ENCODE measurements at places on chromosomes 6 and 20. TPM values are rescaled to one million over a fixed set of nuclear protein-coding genes. Genes with fewer than 3 reads are reported as not detected.
A peak's percentile ranks its signal among the peaks of the same experiment; 100 is the strongest.

GRCh38 chr6:142542704-142543233 is 241.0 kb downstream of the ADGRG6 start:
- DNase-seq, result peak; percentile 74

- no peak for DNase-seq
Measured at GRCh38 chr6:36762123-36762522, 64.5 kb downstream of the RAB44 start.

GRCh38 chr6:16716321-16716858 is 44.9 kb downstream of the ATXN1 start:
- no peak for DNase-seq

GRCh38 chr20:11675920-11676629 is 241.6 kb upstream of the BTBD3 start:
- peak; percentile 38 for DNase-seq

GRCh38 chr6:12748815-12749521 is 32.4 kb downstream of the PHACTR1 start:
- DNase-seq, result no peak

OSTM1 gene
- 37.0 TPM for polyA plus RNA-seq

- DNase-seq, result no peak
Measured at GRCh38 chr6:128686084-128686483, 165.7 kb upstream of the PTPRK start.

- DNase-seq, result no peak
Measured at GRCh38 chr6:150883521-150883920, 18.0 kb downstream of the MTHFD1L start.

DNA sequence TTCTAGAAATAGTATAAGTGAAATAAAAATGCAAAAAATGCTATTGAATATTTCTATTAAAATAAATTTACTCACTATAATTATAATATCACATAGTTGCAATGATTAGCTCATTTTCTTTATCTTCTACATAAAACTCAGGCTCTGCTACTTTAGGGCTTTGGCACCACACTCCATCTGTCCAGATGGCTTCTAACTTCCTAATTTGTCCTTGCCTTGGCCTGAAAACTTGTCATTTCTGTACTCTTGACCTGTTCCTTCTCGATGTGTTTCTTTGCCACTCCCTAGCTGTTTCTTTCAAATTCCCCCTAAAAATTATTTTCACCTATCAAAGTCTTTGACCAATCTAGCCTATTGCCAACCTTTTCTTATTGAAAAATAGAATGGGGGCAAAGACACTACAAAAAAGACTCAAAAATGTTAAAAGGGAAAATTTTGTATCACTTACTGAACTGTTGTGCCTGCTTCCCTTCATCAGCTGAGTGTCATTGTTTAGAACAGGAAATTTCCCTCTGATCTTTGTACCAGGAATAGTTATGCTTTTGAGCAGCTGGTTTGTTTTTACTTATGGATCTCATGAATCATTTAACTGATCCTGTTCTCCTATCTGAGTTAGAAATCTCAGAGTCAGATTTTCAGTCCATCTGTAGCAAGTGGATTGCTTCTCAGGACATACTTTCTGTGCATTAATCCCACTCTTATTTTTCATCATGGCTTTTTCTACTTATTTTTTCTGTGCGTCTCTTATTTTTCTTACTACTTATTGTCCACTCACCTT is 279.2 kb upstream of the CNR1 start:
- DNase-seq, result no peak

IL17F gene
- not detected for polyA plus RNA-seq

- peak; percentile 12 for DNase-seq
Measured at GRCh38 chr6:45196121-45196520, 132.0 kb upstream of the RUNX2 start.

DNA sequence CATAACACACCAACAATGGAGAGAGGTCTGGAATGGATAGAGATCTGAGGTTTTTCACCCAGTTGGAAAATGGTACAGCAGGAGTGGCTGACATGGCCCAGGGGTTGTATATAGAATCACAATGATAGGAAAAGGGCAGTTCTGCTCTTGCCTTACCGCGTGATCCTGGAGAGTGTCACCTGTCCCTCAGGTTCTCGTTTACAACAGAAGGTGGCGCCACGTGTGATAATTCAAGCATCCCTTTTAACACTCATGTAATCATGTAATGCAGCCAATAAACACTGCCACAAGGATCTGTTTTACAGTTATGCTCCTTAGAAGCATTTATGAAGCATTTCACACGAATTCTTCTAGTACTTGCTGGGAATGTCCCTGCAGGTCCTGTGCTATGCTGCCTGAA is 12.9 kb upstream of the WFDC2 start:
- no peak for DNase-seq

GRCh38 chr6:118724211-118724610 is 72.8 kb upstream of the CEP85L start:
- peak; percentile 66 for DNase-seq

WFDC12 gene
- not detected for polyA plus RNA-seq

NUP153 gene
- polyA plus RNA-seq, result 27.7 TPM

DNA sequence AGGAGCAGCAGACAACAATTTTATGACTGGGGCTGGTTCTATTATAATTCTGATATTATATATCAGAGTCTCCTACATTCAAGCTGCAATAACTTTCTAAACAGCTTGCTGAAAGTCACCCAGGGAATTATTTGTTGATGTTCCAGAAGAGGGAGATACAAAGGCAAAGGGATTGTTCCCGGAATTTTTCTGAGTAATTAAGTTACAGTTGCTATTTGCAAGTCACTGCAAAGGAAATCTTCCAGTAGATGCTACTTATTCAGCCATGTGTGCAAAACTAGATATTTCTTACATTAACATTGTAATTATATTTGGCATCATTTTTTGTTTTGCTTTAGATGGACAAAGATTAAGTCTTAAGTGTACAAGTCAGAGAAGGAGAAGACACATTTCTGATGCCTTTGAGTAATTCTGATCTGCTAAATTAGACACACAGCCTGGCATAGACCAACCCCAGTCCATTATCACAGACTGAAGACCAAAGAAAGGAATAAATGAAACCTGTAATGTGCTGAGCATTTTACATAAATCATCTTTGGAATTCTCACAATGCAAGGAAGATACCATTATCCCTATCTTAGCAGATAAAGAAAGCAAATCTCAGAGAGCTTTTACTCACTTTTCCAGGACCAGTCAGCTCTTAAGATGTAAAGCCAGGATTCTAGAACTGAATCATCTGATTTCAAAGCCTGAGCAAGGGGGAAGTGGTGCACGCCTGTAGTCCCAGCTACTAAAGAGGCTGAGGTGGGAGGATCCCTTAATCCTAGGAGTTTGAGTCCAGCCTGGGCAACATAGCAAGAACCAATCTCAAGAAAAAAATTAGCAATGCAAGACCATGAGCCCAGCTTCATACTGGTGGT is 62.6 kb upstream of the AKAP12 start:
- DNase-seq, result no peak

BHLHE23 gene
- not detected for polyA plus RNA-seq

VEGFA gene
- 68.0 TPM for polyA plus RNA-seq

SLC17A3 gene
- polyA plus RNA-seq, result not detected

- no peak for DNase-seq
Measured at GRCh38 chr6:133301835-133302234, 60.7 kb downstream of the EYA4 start.

MAS1 gene
- polyA plus RNA-seq, result not detected

DNA sequence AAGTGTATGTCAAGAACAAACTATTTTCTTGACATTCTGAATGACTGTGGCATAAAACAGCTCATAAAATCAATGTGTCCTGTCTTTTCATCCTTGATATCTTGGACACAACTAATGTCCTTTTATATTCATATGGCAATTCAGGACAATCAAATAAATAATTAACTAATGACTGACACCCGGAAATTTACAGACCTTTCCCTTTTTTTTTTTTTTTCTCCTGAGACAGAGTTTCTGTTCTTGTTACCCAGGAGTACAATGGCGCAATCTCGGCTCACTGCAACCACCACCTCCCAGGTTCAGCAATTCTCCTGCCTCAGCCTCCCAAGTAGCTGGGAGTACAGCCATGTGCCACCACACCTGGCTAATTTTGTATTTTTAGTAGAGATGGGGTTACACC is 107.1 kb upstream of the LGSN start:
- no peak for DNase-seq

MARCKS gene
- 115 TPM for polyA plus RNA-seq

DNA sequence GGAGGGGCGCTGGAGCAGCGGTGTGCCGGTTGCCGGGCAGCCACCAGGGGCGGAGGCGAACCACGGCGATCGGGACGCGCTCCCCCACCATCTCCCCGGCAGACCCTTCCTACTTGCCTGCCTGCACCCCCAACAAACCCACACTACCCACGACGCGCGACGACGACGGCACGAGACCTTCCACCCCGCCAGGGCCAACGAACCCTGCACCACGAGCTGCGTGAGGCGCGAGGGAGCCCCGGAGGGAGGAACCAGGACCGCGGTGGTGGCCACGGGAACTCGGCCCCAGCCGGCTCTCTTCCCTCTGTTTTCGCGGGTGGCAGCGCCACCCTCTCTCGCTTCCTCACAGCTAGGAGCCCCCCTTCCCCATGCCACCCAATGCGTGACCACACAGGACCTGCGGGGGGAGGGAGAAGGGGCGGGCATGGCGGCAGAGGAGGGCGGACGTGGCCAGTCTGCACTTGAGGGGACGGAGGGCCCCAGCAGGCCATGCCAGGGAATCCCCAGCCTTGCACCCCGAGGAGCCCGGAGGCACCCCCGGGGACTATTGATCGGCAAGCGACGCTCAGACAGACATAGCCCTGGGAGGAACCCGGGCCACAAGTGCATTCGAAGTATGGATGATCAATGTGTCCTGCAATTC is 1516.4 kb upstream of the DEFB115 start:
- DNase-seq, result no peak

- DNase-seq, result peak; percentile 75
Measured at GRCh38 chr20:51487565-51488268, 54.8 kb downstream of the NFATC2 start.

- peak; percentile 49 for DNase-seq
Measured at GRCh38 chr20:2859330-2860121, 13.8 kb upstream of the PTPRA start.

IL20RA gene
- 0.10 TPM for polyA plus RNA-seq

- DNase-seq, result peak; percentile 38
Measured at GRCh38 chr6:5208057-5208456, 52.7 kb downstream of the LYRM4 start.

GRCh38 chr20:38859070-38859690 is 53.7 kb downstream of the PPP1R16B start:
- DNase-seq, result no peak

DNA sequence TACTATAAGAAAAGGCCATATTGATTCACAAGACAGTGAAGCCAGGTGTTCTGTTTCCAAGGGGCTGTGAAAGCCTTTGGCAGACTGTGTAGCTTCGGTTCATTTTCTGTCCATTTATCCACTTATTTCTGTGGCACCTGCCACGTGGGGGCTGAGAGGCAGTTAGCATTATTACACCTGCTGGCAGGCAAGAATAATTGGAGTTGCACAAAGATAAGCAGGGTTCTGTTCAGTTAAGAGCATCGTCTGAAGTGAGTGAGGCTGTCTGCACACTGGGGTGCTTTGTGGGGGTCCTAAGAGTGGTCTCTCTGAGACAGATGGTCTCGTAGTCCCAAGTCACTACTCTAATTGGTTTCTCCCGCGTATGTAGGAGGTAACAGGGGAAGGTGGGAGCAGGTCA is 60.6 kb upstream of the CCN6 start:
- no peak for DNase-seq

SPACA1 gene
- not detected for polyA plus RNA-seq

SLC26A8 gene
- polyA plus RNA-seq, result 0.02 TPM

- no peak for DNase-seq
Measured at GRCh38 chr6:163634211-163635171, 220.0 kb downstream of the QKI start.

SPTLC3 gene
- 4.0 TPM for polyA plus RNA-seq

DNA sequence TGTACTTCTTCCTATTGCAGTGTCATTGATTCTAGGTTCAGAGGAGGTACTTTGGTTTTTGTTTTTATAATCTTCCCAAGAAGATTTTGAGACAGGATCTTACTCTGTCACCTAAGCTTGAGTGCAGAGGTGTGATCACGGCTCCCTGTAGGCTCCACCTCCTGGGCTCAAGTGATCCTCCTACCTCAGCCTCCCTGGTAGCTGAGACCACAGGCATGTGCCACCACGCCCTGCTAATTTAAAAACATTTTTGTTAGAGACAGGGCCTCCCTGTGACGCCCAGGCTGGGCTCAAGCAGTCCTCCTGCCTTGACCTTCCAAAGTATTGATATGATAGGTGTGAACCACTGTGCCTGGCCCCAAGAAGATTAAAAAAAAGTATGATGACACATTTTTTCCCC is 3.4 kb upstream of the SLC17A5 start:
- DNase-seq, result no peak

GRCh38 chr6:112031960-112032359 is 21.9 kb upstream of the CCN6 start:
- no peak for DNase-seq

GRCh38 chr6:91241946-91242613 is 655.2 kb upstream of the MAP3K7 start:
- peak; percentile 15 for DNase-seq

UBE2V1 gene
- polyA plus RNA-seq, result 193 TPM

- no peak for DNase-seq
Measured at GRCh38 chr6:166752097-166752496, 125.0 kb upstream of the RPS6KA2 start.

SLC22A3 gene
- polyA plus RNA-seq, result 0.03 TPM

OR12D3 gene
- polyA plus RNA-seq, result not detected

SLC25A27 gene
- 2.7 TPM for polyA plus RNA-seq

CD164 gene
- 280 TPM for polyA plus RNA-seq

RAET1L gene
- not detected for polyA plus RNA-seq

GRCh38 chr6:99821164-99821563 is 172.9 kb downstream of the MCHR2 start:
- DNase-seq, result no peak
